Cortex of kidney (tissue), 1 donor: ENCODE measurements at places on chromosomes 1 and 21.

DNA sequence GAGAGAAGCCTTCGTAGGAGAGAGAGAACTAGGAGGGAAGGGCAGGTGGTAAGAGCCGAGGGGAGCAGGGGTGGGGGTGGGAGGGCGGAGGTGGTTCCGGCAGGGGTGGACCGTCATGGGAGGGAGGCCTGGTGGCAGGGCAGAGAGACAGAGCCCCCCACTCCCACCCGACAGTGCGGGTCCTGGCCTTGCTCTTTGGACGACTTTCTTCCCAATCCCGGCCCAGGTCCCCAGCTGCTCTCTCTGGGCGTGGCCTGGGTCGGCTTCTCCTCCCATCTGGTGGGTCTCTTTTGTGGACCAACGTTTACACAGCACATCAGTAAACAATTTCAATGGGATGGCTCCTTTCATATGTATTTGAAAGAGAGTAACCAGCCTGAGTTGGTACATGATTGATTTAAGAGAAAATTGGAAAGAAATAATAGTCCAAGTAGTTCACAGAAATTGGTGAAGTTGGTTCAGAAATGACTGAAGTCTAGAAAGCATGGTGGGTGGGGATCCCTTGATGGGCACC lies 56.9 kb downstream of the LDLRAD2 start:
- no peak for DNase-seq

DNA sequence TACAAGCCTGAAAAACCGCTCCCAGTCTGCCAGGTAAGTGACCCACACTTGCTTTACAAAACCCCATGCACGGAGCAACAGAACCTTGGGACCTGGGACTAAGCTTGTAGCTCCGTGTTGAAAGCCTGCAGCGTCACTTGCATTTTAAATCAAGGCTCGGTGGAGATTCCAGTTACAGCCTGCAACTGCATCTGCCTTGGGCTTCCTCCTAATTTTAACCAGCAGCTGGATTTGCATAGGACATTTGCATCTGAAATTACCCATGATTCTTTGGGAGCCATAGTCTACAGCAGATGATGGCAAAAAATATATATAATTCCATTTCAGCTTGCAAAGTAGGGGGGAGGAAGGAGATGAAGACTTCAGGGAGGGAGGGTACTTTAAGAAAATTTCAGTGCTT lies 62.4 kb upstream of the IGSF21 start:
- DNase-seq = no peak

DNA sequence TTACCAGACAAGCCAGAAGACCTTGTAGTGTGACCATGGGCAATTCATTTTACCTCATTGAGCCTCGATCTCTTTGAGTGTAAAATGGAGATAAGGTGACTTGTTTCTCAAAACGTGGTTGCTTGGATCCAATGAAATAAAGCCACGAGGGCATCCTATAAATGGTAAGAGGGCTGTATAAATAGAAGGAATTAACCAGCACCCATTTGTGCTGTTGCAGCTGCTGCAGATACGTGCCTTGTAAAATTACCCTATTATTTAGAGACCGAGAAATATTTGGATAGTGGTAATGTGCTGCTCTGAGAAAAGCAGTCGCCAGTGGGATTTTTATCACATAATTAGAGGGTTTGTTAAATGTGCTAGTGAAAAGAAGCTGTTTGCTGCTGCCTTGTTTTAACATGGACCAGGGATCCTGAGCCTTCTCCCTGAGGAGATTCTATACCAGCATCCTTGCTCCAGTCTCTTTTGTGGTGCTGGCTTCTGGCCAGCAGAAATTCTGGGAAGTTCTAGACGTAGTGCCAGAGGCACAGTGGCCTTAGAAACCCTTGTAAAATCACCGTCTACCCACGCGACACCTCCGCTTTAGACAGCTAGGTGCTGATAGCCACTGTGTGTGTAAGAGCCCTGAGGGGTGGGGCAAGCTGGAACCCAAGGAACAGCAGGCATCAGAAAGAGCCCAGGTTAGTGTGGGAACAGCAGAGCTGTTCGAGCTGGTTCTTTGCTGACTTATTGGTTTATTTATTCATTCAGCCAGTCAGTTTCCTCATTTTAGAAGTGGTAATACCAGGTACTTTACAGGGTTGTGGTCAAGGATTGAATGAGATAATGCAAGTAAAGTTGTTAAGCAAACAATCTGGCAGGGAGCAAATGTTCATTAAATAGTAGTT lies 137.5 kb downstream of the NOS1AP start:
- no peak for DNase-seq

DNA sequence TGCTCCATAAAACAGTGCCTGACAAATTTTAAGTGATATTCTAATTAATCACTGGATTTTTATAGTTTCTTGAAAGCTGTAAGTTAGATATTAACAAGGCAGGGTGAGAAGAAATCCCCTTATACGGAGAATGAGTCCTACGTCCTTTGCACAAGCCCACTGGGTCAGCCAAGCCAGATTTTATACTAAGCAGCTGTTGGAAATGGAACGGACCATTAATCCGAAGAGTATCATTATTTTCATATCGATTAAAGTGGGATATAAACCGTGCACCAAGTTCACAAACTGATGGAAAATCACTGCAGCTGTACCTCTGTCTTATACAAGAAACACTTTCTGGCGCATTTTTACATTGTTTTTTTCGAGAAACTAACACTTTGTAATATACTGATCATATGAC lies 35.2 kb downstream of the SPAG17 start:
- no peak for DNase-seq

GRCh38 chr1:227343727-227344551 lies 25.6 kb upstream of the CDC42BPA start:
- DNase-seq = no peak

DNA sequence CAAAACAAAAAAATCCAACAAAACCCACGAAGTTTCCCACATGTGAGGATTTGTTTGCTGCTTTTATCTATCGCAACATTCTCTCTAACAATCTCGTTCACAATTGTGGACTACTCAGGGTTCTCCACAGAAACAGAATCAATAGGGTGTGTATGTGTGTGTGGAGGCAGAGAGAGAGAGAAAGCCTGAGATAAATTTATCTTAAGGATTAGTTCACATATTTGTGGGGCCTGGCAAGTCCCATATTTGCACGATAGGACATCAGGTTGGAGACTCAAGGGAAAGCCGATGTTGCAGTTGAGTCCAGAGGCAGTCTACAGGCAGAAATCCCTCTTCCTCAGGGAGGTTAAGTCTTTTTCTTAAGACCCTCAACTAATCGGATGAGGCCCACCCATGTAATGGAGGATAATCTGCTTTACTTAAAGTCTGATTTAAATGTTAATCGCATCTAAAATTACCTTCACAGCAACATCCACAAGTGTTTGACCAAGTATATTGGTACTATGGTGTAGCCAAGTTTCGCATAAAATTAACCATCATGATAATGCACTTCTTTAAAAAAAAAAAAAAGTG lies 31.7 kb downstream of the ADAMTS1 start:
- DNase-seq = no peak

DNA sequence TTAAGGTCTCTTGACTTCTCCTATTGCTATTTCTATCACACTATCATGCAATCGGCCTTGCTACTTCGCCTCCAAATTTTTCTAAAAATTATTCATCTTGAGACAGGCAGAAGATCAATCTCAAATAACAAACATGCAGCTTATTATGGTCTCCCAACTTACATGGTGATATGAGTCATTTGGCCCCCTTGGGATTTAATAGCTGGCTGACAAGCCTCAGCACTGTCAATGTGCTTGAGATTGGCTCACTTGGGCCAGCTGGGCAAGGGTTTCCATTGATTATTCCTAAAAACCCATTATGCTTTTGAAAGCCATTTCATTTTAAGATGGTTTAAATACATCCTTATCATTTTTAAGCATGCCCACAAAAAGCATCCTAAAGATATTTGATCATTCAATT lies 224.5 kb upstream of the NFIA start:
- no peak for DNase-seq

DNA sequence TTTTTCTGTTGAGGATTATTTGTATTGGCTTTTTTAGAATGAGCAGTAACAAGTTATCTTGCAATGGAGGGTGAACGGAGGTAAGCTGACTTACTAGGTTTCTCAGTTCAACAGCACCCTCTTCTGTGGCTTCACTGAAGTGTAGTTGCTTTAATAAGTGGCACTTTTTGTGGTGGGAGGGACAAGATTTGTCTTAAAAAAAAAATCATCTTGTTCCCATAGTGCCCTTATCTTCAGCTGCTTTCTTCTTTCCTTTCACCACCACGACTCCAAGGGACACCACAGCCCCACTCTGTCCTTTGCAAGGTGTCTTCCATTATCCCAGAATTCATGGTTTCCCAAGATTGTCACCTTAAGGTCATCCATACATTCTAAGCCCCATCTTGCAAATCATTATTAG lies 92.9 kb downstream of the PIGK start:
- no peak for DNase-seq

- DNase-seq = no peak
These were observed 12.9 kb downstream of the RCAN1 start for GRCh38 chr21:34602061-34602460.

DNA sequence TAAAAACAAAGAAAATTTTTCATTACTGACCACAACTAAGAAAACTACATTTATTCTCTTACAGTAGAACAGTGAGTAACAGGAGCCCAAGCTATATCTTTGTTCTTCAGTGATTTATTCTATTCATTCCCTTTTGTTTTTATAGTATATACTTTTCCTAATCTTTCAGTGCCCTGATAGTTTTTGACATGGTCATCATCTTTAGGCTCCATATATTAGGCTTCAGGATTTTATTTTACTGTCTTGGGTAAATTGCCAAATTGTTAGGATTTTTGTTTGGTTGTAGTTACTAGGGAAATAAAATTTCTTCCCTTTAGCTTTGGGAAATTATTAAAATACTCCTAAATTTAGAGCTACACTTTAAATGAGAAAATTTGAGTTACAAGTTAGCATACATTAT lies 10.3 kb downstream of the FBXO28 start:
- DNase-seq = no peak
